HL-60 (cell line): ENCODE measurements at places on chromosomes 12 and 14.

DNA sequence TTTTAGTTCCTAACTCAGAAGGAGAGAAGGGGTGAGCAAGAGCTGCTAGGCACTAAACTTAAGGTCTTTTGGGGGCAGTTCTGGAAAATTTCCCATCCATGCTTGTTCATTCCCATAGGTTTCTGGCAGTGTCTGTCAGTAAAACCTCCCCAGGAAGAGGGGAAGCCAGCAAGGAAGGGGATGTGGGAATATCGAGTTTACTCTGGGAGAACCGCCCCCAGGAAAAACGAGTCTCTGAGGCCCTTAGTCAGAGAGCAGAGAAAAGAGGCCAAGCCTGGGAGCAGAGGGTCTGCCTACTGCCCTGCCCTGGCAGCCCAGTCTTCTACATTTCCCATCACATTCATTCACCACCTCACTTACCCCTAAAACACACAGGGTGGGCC, 55.9 kb downstream of the TMCC3 start:
- DNase-seq: no peak

DNA sequence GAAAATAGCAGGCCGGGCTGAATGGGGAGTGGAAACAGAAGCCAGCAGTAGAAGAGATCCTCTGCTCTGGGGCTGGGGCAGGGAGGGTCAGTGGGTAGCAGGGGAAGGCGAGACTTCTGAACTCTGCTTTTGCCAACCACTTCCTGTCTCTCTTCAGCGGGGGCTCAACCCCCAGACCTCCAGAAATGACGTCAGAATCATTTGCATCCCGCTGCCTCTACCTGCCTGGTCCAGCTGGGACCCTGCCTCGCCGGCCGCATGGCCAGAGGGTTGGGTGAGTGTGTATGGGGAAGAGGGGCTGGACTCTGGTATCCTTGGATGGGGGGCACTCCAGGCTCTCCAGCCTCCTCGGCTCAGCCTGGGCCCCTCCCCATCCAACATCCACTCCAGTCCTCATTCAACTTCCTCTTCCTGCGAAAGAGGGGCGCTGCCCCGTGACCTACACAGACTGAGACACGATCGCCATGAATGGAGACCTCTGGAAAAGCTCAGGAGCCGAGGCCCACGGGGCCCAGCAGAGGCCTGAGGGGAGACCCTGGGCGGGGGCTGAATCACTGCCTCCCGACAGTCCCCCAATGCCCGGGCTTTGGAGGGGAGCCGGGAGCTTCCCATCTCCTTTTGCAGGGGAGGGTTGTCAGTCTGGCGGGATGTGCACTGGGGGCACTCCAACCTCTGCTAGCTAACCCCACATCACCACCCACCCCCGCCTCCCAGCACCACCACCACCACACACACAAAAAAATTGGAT, 458 bp upstream of the HOXC4 start:
- DNase-seq: no peak

DNA sequence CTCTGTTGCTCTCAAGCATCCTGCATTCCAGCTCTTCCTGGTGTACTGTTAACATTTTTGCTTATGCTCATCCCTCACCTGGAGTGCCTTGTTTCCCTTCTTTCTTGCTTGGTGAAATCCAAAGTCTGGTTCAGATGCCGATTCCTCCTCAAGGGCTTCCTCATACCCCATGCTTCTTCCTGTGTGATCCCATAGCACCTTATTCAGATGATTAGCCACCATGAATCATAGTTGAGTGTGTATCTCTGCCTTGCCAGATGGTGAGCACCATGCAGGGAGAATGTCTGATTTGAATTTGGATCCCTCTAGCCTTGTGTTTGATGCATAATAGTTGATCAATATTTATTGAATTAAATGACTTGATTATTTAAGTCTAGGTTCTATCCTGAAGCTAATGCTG, 39.4 kb upstream of the ANO4 start:
- DNase-seq: no peak

DNA sequence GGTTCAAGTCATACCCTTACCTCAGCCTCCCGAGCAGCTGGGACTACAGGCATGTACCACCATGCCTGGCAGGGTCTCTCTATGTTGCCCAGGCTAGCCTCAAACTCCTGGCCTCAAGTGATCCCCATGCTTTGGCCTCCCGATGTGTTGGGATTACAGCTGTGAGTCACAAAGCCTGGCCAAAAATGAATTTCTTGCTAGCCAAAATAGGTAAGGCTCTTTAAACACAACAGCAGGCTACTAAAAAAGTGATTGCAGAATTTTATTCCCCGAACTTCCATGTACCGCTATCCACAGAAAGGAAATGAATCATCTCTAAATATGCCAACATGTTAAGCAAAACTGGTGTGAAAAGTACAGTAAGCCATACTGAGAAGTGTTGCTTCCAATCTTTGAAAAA, 50.6 kb downstream of the WDHD1 start:
- no peak for DNase-seq
